ENCODE measurements at places on chromosomes 6 and 20. TPM values are rescaled to one million over a fixed set of nuclear protein-coding genes. Genes with fewer than 3 reads are reported as not detected.

The CDKN1A gene
- total RNA-seq = 85.5 TPM

DNA sequence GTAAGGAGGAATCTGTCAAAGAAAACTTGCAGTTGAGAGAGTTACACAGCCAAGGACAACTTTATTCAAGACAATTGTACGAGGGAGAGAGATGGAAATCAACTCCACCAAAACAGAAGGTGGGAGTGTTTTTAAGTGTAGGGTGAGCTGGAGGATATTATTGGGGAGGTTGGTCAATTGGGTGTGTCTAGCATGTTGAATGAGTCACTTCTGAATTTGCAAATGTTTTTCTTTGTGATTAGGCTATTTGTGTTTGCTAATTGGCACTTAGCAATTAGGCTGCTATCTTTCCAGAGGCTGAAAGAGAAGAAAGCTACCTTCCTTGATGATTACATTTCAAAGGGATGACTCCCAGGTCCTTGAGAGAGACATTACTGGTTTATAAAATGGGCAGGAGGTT, 441.1 kb downstream of the MEI4 start:
- DNase-seq = no peak

The LTB gene
- not detected for total RNA-seq

DNA sequence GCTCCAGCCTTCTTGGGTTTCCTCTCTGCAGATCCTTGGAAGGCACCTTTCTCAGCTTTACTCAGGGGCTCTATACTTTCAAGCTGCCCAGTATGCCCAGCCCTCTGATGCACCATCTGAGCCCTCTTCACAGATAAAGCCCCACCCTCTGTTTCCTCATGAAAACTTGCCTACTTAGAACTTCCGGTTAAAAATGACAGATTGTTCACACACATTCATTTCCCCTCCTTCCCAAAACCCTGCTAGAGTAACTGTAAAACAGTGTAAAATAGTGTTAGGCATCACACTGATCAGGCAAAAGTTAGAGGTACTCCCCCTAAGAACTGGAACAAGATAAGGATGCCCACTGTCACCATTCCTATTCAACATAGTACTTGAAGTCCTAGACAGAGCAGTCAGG, 14.0 kb upstream of the GCM1 start:
- DNase-seq = no peak

The PPIL6 gene
- total RNA-seq = 12.2 TPM

DNA sequence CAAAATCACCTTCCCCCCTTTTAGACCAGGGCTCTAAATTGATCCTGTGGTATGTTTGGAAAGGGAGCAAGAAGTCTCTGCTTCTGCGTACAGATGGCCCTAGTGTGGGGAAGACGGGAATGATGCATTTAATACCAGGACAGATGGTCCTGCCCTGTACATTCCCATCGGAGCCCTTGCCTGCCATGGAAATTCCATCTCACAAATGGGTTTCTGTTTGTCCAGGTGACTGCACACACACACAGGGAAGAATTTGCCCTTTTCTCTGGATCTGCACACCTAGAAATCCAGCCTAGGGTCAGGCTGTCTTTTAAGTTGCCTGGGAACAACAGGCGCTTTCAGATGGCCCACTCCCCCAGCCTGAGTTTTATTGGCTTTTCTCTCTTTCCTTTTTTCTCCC, 1.3 kb downstream of the MAS1 start:
- DNase-seq = no peak

GRCh38 chr6:2589171-2589661, 161.5 kb downstream of the MYLK4 start:
- DNase-seq = no peak

The BLOC1S5 gene
- 9.3 TPM for total RNA-seq

The BTN1A1 gene
- total RNA-seq = not detected
